T-helper 17 cell (primary cell): ENCODE measurements at places on chromosomes 1 and 21.

DNA sequence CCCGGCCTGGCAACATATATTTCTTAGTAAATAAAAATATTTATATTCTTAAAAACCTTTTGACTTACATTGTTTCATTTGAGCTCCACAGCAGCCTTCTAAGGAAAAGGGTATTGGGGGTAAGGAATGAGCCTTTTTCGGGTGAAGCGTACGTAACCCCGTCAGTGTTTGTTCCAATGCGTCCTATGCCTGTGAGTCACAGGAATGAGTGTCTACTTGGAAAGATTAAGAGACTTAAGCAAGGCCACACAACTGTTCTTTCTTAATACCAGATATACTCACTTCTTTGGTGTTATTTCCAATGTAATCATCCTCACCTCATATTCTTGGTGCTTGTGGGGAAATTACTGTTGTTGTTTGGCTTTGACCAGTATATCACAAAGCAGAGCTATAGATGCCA is 22.7 kb downstream of the WDTC1 start:
- no peak for DNase-seq

- DNase-seq: no peak
These were observed 128.7 kb upstream of the F3 start for GRCh38 chr1:94670273-94670672.

- DNase-seq: no peak
These were observed 199.0 kb upstream of the DPYD start for GRCh38 chr1:98119796-98120195.

- no peak for DNase-seq
These were observed 12.5 kb downstream of the EPS15 start for GRCh38 chr1:51506537-51506936.

DNA sequence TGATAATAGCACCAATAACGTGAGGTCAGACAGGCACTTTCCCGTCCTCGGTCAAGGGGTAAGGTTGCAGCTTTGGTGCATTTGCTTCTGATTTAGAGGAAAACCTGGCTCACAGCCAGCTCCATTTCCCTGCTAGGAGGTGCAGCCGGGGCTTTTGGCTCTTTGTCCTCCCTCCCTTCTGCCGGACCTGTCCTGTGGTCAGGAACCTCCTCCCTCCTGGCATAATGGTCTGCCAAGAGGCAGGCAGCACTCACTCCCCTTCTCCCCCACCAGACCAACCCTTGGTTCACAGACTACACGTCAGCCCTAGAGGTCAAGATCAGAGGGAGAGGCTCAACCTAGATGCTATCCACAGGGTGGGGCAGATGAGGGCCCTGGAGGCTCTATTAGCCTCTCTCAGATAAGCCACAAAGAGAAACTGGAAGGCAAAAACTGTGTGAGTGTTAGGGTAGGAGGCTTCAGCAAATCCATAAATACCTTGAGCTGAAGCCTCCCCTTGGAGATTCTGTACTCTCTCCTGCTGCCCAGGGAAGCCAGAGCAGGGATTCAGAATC is 64.8 kb downstream of the PLXNA2 start:
- no peak for DNase-seq

DNA sequence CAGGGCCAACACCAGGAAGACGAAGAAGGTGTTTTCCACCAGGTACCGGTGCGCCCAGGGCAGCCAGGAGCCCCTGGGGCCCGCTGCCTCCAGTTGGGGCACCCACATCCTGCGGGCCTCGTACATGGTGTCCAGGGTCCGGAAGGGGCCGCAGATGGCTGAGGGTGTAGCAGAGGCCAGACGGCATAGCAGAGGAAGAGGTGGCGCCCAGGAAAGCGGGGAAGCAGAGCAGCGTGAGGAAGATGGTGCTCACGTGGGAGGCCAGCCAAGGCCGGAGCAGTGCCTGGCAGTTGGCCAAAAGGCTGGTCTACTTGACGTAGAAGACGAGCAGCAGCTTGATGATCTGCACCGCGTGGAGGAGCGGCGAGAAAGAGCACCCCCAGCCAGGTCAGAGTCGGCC is 40.4 kb downstream of the ZNF691 start:
- DNase-seq: no peak

DNA sequence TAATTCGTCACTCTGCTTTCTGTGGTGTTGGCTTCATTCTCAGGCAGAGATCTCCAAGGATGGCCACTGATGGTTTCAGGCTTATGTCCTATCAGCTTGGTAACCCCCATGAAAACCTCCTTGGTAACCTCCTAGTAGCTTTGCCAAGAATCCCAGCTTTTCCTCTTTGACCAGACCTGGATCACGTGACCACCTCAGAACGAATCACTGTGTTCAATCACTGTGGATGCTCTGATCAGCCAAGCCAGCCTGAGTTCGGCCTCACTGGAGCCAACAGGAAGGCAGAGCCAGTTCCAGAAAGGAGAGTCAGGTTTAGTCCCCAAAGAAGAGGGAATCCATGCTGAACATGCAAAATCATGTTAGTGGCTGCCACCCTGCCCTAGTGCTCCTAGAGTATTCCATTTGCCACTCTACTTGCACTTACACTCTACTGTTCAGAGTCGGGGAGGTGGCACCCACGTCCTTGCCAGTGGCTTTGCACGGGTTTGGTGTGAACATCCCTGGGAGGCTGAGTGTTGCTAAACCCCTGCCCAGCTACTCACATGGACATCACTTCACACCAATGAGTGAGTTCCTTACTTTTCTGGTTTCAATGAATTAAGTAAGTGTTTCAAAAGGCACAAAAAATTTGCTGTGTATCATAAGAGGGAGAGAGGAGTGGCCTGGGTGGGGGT is 33.5 kb upstream of the SSBP3 start:
- no peak for DNase-seq

GRCh38 chr1:27831568-27832410 is 1.2 kb downstream of the PPP1R8 start:
- no peak for DNase-seq

DNA sequence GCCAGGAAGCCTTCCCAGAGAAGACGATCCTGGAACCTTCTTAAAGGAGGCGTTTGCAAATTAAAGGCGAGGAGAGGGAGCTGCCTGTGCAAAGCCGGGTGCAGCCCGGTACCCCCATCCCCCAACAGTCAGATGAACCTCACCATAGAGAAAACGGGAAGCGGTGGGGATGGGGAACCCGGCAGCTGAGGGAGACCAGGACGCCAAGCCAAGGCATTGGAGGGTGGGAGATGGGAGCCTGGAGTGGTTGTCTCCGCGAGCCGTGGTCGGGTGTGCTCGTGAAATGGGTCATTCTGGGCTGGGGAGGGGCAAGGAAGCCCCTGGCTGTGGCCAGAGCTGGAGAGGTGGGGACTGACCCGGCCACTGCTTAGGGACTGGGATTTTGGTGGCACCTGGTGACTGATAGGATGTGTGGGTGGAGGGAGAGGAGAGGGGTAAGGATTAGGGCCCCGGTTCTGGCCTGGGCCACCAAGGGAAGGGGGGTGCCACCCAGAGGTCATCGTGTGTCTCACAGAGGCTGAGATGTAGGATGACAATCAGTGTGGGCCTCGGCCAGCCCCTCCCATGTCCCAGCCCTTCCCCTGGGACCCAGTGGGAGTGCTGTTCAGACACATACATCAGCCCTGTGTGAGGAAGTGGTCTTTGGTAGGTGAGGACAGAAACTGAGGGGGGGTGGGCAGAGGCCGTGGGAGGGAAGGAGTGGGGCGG is 676 bp upstream of the PADI2 start:
- DNase-seq: no peak
